NB4 (cell line): ENCODE measurements at places on chromosomes 5 and 9.
A peak's percentile ranks its signal among the peaks of the same experiment; 100 is the strongest.

DNA sequence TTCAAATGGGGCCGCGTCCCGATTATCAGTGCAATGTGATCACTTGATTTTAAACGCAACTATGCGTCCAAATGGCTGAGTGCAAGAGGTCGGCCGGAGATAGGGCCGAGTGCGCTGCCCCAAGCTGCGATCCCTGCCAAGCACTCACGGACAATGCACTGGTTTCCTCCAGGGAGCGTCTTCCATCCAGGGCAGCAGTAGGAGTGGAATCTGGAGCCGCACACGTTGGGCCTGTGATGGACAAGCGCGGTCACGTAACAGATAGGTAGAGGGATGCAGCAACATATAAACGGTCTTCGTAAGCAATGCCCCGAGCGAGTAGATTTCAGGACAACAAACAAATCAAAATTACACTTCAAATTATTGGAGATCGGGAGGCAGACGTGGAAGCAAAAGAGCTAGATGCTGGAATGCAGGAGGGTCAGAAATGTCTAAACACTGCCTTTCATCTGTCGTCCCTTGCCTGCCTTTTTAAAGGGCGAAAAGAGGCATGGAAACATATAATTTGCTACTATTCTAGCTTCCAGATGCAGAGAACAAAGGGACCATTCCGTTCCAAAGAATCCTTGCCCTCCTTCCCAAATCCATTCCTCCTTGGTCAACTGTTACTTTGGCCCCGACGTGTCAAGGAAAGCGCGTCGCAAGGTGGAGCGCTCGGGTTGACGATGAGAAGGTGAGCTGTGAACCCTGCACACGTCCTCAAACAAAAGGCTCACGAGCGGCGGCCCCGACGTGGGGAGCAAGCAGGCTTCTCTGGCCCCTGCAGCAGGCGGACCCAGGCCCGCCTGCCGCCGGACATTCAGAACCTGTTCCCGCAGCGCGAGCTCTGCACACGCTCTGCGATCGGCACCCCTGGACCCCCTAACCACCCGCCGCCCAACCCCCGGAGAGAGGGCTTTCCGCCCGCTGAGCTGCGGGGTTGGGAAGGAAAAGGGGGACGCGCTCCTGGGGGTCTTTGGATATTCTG, 1.5 kb downstream of the FBN2 start:
- no peak for DNase-seq

DNA sequence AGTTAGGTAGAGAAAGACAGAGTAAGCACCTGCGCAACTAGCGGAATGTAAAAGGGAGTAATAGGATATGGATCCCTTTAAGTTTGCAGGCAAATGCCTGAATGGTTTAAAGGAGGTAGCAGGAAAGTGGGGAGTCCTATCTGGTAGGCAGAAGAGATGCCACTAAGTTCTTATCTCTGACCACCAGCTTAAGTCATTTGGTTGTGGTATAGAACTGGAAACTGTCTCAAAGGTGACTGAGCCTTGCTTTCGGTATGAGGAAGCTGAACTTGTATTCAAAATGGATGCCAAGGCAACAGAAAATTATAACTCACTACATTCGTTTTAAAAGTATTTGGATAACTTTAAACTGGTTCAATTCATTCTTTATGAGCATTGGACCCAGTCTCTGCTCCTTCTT, 475.6 kb downstream of the DMRTA1 start:
- no peak for DNase-seq

GRCh38 chr5:111394586-111394985, 117.7 kb downstream of the STARD4 start:
- peak; percentile 30 for DNase-seq

GRCh38 chr5:82445726-82446335, 167.7 kb upstream of the RPS23 start:
- DNase-seq, result no peak

DNA sequence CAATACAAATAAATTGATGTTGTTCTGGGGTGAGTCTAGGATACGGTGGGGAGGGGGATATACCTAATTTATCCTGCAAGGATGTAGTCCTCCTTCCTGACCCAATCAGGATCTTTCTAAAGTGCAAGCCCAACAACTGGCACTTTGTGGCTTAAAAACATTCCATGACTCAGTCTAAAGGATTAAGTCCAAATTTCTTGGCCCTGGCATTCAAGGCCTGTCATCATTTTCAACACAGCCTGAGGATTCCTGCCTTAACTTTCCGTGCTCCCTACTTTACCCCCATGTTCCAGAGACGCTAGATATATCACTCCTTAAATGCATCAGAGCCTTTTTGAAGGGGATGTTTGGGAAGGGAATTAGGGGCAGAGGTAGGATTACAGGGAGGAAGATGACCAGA, 1.0 kb downstream of the FAM221B start:
- no peak for DNase-seq

DNA sequence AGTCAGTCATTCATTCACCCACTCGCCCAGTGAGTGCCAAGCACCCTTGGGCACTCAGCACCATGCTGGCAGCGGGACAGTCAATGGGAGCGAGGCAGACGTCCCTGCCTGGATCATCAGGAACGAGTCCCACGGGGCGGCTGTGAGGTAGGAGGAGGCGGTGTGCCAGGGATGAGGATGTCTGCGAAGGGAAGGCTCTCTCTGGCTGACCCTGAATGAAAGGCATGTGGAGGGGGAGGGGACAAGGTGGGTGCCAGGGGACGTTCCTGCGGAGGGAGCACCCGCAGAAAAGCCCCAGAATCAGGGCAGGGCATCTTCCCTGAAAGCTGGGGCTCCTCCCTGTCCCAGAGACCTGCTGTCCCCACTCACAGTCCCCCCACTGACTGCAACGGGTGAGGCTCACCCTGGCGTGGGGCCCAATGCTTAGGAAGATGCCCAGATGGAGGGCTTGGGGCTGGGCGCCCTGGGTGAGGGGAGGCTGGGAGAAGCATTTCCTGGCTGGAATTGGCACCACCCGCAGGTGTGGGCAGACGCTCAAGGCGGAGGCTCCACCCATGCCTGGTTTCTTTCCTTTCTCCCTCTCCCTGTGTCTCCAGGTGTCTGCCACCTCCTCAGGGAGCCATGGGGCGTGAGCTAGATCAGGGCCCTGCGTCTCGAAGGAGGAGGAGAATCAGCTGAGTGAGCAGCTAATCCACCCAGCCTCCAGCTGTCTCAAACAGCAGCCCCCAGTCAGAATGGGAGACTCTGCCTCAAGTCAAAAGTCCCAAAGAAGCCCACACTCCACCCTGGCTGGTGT, 179.0 kb upstream of the PPP1R26 start:
- DNase-seq, result no peak

DNA sequence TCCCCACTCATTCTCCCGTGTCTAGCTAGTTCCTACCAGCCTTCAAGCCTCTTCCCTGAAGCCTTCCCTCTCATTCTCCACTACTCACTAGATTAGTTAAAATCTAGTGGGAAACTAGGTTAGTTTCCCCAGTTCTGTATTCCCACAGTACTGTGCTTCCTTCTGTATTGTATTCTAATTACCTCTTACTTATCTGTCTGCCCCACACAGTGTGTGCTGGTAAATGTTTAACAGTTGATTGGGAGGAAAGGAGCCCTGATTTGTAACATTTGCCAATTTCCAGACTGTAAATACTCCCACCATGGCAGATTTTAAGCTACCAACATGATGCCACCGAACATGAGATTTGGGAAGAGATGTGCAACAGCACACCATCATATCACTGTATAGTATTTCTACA, 8.3 kb downstream of the KLHL3 start:
- DNase-seq, result no peak

GRCh38 chr9:100167176-100167575, 68.1 kb downstream of the INVS start:
- DNase-seq, result no peak

DNA sequence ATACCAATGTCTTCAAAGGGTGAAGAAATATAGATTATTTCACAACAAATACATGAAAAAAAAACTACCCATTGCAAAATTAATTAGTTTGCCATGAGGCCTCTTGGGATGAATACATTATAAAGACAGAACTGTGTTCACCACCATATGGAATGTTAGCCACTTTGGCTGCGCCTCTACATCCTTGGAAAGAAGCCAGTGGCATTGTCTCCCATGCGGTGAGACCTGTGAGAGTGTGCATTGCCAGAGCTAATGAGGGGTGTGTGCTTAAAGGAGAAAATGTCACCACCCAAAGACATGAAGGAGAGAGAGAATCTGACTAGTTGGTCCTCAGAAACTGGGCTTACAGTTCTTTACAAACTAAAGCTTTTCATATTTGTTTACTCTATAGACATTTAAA, 110.6 kb downstream of the PLPPR1 start:
- DNase-seq, result no peak

DNA sequence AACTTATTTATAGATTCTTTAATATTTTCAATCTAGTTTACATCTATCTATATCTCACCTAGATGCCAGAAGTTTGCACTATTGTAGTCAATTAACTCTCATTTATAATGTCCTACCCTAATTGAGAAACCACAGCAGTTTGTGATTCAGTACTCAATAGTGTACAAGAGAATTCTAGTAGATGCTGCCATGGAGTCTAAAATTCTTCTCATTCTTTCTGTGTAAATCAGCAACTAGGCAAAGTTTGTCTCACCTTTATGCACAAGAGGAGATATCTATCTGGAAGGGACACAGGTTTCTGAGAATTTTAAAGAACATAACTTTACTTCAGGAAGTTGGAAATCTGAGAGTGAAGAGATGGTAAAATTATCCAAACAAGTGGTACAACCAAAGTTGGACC, 173.0 kb upstream of the FBXL7 start:
- DNase-seq, result no peak

- no peak for DNase-seq
Measured at GRCh38 chr9:128025736-128026135, 41.4 kb downstream of the NAIF1 start.

GRCh38 chr9:137294681-137295237, 7.3 kb downstream of the NRARP start:
- peak; percentile 51 for DNase-seq

- peak; percentile 49 for DNase-seq
Measured at GRCh38 chr5:60649288-60649917, 50.6 kb downstream of the DEPDC1B start.

DNA sequence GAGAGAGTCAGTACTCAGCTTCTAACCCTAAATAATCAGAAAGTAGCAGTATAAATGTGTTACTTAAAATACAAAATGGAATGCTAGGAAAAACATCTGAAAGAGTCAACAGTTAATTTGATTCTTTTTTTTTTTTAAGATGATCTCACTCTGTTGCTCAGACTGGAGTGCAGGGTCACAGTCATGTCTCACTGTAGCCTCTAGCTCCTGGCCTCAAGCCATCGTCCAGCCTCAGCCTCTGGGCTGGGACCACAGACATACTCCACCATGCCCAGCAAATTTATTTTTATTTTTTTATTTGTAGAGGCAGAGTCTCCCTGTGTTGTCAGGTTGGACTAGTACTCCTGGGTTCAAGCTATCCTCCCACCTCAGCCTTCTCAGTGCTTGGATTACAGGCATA, 424.9 kb downstream of the IRX2 start:
- no peak for DNase-seq

- no peak for DNase-seq
Measured at GRCh38 chr5:124951105-124951504, 204.7 kb upstream of the ZNF608 start.

DNA sequence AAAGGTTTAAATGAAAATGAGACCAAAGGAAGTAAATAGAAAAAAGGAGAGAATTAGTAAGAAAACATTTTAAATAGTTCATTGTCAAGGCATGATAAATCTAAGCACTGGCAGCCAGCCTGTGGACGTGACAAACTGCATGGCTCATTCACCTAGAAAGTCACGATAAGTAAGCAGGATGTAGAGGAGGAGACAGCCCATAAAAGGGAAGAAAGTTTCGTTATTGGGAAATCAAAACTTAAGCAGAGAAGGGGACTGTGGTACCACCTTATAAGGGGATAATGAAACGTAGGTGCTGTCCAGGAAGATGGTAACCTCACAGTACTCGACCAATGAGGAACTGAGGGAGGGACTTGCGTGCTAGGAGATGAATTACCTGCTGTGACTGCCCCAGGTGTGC, 494.5 kb upstream of the GRAMD2B start:
- DNase-seq, result no peak

DNA sequence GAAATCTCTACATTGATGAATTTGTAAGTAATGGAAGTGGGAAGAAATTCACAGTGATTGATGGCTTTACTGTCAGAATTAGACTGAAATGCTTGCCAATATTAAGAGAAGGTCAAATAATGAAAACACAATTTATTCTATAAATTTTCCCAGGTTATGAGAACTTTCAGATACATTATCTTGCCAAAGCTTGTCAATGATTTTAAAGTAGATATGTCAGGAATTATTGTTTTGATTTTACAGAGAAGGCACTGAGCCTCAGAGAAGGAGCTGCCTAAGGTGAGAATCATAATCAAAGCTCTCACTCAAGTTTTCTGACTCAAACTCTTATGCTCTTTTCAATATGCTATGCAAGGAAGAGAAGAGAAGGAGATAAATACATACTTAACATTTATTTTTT, 564.0 kb upstream of the RGMB start:
- no peak for DNase-seq

DNA sequence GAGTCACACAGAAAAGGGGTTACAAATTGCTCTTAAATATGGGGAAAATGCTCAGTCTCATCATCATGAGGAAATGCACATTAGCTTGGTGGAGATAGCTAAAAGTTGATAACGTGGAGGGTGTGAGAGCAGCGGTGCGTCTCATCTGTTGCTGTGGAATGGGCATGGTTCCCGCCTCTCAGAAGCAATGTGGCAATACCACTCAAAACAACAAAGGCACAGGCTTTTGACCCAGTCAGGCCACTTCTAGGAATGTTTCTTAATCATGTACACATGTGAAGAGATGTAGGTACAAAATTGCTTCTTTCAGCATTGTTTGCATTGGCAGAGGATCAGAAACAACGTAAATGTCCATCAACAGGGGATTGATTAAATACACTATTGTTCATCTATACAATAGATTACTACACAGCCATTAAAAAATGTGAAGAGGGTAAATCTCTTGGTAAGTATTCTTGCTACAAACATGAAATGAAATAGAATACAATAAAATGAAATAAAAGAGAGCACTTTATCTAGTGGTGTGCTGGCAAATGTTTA, 212.6 kb upstream of the MSX2 start:
- no peak for DNase-seq

DNA sequence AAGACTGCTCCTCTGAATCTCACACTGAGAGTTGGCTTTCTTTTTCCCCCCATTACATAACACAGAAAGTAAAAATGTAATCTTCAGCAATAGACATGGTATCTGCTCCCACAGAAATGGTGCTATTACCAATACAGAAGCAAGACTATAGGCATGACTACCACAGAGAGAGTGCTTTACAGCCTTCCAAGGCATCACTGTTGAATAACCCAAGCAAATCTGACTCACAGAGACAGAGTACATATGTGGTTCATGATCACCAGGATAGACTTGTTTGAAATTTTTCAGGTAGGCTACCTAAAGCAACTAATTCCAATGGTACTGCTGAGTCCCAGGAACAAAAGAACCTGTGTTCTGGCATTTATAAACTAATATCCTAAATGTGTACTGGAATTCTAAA, 1373.4 kb upstream of the C9orf72 start:
- DNase-seq, result no peak

- DNase-seq, result no peak
Measured at GRCh38 chr5:115379622-115380344, 83.3 kb upstream of the CCDC112 start.

GRCh38 chr5:14114615-14115251, 28.4 kb upstream of the TRIO start:
- DNase-seq, result no peak

GRCh38 chr5:67669916-67670315, 473.3 kb upstream of the CD180 start:
- no peak for DNase-seq

GRCh38 chr9:4297786-4298254, 2.0 kb downstream of the GLIS3 start:
- DNase-seq, result peak; percentile 99

GRCh38 chr9:19785230-19785629, 3.6 kb downstream of the SLC24A2 start:
- no peak for DNase-seq
